Activated CD4-positive, alpha-beta T cell treated with anti-CD3 and anti-CD28 coated beads, Interleukin-2, amount 50 U/mL, for 1 hour (primary cell): ENCODE measurements at places on chromosomes 12 and 14.

DNA sequence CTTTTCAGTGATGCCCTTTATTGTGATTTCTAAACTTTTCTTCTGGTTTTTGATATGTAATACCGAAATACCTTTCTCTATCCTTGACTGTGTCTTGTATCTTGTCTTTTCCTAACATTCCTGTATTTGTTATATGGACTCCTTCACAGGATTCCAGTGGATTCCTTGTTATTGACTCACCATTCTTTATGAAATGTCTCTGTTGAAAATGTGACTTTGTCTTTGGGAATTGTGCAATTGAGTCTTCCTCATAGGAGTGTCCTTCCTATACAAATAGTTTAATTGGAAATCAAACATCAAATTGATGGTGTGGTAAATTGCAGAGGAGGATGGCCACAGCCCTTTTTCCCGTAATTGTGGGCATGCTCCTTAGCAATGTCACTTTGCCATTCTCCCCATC, 296.6 kb upstream of the KITLG start:
- no peak for DNase-seq

- no peak for DNase-seq
These were observed 39.5 kb downstream of the C14orf132 start for GRCh38 chr14:96078625-96079016.

DNA sequence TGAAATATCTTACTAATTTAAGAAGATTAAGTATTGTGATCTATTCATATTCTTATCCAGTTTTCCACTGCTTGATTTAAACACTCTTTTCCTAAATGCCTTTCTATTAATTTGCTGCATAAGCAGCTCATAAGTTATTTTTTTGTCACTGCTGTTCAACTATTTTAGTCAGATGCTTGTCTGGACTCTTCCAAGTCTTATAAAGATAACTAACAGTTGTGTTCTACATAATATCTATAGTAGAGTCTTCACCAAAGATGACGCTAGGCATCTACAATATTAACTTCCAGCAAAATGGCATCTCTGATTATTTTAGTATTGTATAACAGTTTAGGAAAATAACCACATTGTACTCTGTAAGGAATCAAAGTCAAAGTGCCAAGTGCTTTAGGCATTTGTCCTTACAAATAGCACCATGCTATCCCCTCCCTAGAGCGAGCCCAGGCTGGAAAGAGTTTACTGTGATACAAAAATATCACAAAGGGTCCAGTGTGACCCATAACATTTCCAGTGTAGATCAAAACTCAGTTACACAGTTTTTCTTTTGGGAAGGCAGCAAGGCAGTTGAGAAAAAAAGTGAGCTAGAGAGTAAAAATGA, 98.2 kb downstream of the DENND5B start:
- no peak for DNase-seq

DNA sequence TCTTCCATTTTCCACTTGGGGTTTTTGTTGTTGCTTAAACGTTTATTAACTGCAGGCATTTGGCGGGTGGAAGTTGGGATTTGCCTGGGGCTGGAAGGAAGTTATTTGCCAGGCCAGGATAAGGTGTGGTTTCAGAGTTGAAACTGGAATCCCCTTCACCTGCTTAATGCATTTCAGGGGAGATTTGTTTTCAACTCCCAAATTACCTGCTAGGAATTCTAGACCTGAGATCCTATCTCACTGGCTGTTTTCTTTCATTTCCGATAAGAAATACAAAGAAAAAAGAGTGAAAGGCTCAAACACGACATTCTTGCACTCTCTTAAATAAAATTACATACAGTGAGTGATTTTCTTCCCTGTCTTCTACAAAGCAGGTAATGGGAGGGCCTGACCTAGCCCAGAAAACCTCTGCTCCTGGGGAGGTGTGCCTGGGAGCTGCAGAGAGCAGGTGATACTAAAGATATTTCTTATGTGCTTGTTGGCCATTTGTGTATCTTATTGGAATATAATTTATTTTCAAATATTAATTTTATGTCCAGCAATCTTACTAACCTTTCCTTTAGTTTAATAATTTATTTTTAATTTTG, 278.2 kb downstream of the ZFP36L1 start:
- DNase-seq = no peak

GRCh38 chr14:28407996-28408395, 358.6 kb upstream of the FOXG1 start:
- no peak for DNase-seq

DNA sequence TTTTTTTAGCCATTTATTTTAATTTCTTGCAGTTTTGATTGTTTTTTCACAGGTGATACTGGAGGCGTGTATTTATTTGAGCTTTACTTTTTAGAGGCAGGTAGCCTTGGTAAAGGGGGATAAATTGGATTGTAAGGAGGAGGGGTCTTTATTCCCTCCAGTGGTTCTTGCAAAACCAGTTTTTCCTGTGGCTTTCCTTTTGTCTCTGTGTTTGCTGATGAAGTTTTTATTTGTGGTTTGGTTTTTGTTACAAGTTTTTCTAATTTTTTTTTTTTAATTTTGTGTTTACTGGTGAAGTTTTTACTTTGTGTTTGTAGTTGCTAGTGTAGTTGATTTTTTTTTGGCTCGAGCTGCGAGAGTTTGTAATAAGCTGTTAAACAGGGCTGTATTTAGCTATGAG, 278.5 kb downstream of the PRKD1 start:
- no peak for DNase-seq

DNA sequence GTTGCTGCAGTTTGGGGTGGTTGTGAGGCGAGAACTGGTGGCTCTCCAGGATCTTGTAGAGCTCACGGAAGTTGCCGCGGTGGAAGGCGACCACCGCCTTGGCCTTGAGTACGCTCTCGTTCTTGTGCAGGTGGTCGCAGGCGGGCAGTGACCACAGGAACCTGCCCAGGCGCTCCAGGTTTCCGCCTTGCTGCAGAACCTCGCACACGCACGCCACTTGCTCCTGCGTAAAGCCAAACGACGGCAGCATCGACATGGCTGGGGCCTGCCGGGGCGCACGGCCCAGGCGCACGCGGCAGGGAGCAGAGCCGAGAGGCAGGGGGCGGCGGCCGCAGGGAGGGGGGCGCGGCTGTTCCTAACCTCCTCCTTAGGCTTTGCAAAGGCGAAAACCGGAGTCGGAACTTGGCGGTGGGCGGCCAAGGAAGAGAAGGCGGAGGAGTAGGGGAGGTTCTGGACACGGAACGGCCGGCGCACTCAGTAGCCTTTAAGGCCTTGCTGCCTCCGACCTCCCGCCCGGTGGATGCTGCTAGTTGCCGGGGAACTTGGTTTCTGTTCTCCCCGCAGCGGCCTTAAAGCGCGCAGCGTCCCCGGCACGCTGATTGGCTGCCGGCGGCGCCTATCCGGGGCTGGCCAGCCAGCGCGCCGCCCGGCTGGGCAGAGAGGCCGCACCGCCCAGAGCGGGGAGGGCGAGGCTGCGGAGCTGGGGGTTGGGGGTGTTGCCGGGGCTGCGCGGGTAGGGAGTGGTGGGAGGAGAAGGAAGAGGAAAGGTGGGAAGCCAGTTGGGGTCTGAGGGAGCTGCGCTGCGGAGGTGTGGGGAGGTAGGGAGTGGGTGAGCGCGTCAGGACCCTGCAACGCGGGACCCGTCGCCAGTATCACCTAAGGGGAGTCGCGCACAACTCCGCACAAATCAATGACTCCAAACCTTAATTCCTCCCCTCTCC, at the start of gene SIX1:
TSS of gene SIX1 (minus strand) at position 544 of the 941 bp plus-strand sequence. CDS start at position 256, 288 bp downstream.
- no peak for DNase-seq

DNA sequence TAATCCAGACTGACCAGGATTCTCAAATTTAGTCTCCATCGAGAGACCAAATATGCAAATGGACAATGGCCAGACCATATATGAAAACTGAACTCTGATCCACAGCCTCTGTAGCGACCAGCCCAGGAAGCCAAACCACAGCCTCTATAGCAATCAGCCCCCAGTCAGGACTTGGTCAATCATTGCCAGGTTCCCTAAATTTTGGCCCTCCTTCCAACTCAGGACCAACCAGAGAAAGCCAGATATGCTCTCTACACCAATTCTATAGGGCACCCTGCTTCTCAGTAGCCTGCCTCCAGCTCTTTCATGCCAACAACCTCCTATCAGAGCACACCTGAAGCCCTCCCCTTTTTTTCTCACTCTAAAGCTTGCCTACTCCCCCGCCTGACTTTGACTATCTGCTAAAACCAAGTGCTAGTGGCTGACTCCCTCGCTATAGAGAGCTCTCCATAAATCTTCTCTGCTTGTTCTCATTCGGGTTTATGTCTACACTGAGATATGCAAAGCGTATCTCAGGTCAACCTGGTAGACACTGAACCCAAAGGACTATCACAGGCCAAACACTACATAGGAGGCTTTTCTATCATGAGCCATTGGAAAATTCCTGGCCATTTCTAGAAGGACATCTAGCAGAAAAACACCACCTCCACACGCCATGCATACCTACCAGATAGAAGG, 110.5 kb upstream of the FUT8 start:
- no peak for DNase-seq

GRCh38 chr12:82567688-82568087, 119.0 kb upstream of the TMTC2 start:
- no peak for DNase-seq

GRCh38 chr14:28305938-28306337, 460.6 kb upstream of the FOXG1 start:
- DNase-seq = no peak

DNA sequence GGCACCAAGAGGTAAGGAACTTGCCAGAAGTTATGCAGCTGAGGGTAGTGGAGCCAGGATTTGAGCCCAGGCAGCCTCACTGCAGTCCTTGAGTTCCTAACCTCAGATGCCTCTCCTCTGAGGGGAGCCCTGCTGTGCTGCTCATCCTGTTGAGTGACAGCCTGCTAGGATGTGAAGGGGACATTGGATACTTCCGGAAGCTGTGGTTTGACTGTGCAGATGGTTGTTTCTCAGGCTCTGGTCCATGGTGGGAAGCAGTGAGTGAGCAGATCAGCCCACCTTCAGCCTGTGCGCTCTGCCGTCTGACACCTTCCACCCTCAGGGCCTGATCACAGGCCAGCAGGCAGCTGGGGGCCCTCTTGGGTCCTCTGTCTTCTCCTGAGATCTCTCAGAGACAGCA, 253.2 kb downstream of the CACNA1C start:
- DNase-seq = no peak

- DNase-seq = no peak
These were observed 105.8 kb downstream of the AVPR1A start for GRCh38 chr12:63045020-63045860.
